ENCODE measurements at places on chromosomes 4 and X.

DNA sequence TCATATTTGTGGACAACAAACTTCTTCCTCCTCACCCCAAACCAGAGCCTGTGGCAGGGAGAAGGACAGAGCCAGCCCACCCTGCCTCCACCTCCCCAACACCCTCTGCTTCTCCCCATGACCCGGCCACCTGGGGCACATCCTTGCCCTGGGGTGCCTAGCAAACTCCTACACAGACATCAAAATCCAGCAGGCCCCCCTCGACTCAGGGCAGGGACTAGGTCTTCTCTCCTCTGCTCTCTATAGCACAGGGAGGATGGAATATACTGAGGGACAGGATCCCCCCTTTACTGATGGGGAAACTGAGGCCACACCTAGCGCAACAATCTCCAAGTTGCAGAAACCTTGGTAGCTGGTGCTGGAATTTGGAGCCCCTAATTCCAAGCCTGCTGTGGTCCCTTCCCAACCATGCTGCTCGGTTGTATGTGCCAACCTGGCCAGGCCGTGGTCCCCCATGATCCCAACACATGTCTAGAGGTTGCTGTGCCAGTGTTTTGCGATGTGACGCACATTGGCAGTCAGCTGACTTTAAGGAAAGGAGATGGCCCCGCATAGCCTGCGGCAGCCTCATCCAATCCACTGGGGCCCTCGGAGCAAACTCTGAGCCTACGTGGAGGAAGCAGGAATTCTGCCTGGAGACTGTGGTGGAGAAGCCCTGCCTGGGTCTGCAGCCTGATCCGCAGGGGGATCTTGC is 53.9 kb upstream of the ADRA2C start:
- DNase-seq, result no peak

DNA sequence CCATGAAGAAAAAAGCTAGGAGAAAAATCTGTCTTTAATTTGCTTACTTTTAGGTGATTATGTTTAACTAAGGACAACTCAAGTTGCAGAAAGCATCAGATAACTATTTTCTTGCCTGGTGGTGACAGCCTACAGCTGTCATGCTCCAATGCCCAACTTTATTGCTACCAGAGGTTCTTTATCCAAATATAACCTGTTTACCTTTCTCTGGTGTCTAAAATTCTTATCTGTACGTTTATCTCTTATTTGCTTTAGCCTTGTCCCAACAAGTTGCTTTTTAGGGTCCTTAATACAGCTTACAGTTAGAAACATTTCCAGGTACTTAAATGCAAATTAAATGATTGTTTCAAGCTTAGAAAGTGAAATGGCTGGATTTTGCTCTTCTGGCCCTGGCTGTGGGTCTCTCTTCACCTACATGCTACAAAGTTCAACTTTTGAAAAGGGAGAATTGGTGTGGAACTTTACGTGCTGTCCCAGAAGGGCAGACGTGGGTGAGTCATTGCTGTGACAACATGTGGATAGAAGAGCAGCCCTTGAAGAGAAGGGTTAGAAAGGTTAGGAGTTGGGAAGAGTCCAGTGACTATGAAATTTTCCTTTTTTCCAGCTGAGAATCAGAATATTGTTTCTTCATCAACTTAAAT is 60.7 kb downstream of the HPGD start:
- no peak for DNase-seq

- DNase-seq, result no peak
Measured at GRCh38 chr4:48047896-48048295, 31.3 kb downstream of the NIPAL1 start.

GRCh38 chr4:7727749-7728148 is 211.9 kb downstream of the AFAP1 start:
- DNase-seq, result no peak

DNA sequence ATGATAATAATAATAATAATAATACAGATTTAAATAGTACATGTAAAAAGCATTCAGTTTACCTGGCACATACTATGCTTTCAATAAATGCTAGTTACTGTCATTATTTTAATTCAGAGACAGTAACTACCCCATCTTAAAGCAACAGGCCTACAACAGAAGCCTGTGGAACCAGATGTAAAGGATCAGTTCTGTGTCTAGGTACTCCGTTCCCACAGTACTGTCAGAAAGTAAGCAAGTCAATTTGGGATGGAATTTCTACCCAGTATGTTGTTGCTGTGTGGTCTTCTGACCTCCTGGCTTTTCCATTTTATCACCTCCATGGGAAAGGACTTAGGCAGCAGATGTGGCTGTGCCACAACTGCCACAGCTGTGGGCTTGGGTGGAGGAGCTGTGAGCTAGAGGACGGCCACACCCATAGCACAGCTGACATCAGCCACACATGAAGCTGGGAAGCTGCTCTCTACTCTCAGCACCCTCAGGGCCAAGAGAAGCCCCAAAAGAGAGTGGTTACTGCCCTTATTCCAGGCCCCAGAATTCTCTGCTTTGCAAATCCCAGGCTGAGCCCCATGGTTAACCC is 102.8 kb downstream of the CBR4 start:
- DNase-seq, result peak; percentile 48

DNA sequence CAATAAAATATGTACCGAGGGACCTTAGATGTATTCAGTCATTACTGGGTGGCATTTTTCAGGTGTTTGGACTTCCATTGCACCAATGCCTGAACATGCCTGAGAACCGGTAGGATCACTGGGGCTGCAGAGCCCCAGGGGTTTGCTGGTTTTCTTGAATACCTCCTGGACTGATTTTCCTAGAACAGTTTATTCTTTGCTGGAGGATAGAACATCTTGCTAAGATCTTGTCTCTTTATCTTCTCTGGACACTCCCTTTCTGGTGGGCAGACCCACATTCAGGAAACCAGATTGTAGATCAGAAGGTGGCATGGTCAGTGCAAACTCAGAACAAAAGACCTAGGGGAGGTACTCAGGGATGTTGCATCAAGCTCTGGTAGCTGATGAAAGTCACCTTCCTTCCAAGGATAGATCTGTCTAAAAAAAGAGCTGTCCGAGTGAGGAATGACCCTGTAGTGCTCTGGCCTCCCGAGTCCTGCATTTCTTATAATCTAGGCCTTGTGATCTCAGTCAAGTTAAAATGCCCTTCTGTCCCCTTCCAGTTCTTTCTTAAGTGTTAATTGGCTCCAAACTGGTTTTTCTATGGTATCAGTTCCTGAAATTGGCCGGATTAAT is 84.8 kb downstream of the CLDN34 start:
- no peak for DNase-seq

DNA sequence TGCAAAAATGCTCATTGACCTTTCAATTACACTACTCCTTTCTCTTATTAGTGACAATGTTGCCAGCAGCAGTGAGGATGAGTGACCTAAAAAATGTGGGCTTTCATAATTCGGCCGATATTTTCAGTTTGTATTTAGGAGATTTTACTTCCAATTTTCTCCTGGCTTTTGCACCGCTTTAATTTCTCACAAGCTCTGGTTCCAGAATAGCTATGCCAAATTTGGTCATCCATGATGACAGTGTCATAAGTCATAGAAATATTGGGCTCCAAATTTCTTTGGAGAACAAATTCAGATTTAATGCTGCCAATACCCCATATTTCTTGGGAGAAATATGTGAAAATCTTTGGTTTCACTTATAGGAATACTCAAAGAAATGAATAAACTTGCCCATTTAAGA is 187.7 kb upstream of the HCCS start:
- no peak for DNase-seq

GRCh38 chr4:174933083-174933482 is 14.9 kb downstream of the ADAM29 start:
- no peak for DNase-seq

GRCh38 chr4:13371048-13371447 is 113.1 kb downstream of the RAB28 start:
- no peak for DNase-seq

- DNase-seq, result no peak
Measured at GRCh38 chr4:2296631-2297601, 35.0 kb upstream of the MXD4 start.

DNA sequence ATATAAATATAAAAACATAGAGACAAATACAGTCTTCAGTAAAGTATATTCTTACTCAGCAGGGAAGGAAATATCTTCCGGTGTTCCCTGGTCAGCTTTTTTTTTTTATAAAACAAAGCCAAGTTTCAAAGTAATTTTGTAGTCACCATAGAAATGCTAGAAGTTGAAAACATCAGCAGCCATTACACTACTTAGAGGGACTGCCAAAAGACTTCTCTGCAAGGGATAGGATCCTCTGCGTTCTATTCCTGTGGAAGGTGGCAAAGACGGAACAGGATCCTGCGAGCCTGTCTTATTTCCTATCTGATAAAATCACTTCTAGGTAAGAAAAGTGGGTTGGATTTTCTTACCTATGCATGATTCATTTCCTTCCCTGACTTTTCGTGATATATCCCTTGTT is 19.4 kb downstream of the CLDN22 start:
- no peak for DNase-seq

- DNase-seq, result no peak
Measured at GRCh38 chr4:85222561-85222960, 252.4 kb upstream of the ARHGAP24 start.

GRCh38 chr4:1638873-1639272 is 45.2 kb downstream of the FAM53A start:
- DNase-seq, result no peak

GRCh38 chr4:36243355-36244256 is 708 bp downstream of the ARAP2 start:
- no peak for DNase-seq

DNA sequence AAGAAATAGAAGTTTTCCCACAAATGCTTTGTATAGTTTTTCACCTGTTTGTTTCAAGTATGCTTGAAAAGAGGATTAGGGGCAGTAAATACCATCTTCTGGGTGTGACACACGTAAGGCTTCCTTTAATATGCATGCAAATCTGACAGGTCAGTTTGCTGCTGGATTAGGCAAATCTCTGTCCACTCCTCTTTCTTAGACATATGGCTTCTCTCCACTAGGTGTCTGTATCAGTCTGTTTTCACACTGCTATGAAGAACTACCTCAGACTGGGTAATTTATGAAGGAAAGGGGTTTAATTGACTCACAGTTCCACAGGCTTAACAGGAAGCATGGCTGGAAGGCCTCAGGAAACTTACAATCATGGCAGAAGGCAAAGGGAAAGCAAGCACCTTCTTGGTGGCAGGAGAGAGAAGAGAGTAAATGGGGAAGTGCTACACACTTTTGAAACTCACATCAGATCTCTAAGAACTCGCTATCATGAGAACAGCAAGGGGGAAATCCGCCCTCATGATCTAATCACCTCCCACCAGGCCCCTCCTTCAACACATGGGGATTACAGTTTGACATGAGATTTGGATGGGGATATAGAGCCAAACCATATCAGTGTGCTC is 66.9 kb downstream of the TAB3 start:
- DNase-seq, result no peak

DNA sequence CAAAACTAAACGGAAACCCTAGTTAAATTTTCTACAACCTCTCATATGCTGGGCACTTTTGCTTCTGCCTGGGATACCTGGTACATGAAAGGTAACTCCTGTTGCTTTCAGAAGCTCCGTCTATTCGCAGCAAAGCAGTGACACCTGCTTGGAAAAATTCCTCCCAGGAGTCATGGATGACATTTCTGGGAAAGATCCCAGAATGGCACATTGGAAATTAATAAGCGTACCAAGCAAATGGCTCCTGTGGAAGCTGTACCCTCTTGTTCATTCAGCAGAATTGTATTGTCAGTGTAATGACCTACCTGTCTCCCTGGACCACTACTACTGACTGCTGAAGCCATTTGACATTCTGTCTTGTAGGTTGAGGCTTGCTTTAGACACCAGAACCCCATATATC is 349.7 kb upstream of the NOCT start:
- no peak for DNase-seq

DNA sequence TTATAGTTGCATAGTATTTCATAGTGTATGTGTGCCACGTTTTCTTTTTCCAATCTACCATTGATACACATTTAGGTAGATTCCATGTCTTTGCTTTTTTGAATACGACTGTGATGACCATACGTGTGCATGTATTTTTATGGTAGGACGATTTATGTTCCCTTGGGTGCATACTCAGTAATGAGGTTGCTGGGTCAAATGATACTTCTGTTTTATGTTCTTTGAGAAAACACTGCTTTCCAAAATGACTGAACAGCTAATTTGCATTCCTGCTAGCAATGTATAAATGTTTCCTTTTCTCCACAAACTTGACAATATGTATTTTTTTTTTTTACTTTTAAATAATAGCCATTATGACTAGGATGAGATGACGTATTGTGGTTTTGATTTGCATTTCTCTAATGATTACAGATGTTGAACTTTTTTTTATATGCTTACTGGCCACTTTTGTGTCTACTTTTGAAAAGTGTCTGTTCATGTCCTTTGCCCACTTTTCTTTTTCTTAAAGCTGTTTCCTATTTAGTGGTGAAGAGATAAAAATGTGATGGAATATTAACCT is 969.5 kb upstream of the NDST4 start:
- no peak for DNase-seq

DNA sequence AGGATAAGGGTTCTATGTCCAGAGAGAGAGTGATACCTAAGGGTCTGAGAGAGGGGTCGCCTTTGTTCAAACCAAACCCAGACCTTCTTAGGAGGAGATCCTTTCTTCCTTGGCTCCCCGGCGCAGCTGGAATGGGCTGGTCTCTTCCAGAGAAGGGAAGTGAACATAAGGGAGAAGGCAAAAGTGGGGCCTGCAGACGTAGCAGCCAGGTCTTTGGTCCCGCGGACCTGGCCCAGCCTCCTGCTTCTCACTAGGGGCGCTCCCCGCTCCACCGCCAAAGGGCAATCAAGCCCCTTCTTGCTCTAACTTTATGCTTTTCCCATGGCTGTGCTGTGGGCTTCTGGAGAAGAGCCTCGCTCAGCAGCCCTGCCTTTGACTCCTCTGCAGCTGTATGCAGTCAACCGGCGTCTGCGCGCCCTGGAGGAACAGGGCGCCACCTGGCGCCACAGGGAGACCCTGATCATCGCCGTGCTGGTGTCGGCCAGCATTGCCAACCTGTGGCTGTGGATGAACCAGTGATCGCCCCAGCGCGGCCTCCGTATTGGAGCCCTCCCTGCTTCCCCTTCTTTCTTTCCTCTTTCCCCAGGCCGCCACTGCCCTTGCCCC is 6.5 kb downstream of the FATE1 start:
- DNase-seq, result no peak

Data from skeletal muscle cell (primary cell).